Keratinocyte (primary cell): ENCODE measurements at places on chromosomes 7 and 10.

DNA sequence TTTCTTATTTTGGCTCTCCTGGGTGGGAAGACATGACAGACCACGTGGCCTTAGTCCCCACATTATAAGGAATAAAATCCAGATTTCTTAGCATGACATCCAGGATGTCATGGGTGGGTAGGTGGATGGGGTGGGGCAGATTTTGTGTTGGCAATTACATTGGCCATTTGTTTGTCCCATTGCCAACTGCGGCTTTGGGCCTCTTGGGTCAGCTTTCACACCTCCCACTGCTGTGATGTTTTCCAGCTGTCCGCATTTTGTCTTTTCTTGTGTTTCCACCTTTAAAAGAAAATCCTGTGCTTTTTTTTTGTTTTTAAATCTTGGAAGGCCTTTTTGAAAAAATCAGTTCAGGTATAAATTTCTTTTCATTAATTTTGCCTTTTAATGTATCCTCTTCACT is 237.0 kb downstream of the SDK1 start:
- no peak for DNase-seq

DNA sequence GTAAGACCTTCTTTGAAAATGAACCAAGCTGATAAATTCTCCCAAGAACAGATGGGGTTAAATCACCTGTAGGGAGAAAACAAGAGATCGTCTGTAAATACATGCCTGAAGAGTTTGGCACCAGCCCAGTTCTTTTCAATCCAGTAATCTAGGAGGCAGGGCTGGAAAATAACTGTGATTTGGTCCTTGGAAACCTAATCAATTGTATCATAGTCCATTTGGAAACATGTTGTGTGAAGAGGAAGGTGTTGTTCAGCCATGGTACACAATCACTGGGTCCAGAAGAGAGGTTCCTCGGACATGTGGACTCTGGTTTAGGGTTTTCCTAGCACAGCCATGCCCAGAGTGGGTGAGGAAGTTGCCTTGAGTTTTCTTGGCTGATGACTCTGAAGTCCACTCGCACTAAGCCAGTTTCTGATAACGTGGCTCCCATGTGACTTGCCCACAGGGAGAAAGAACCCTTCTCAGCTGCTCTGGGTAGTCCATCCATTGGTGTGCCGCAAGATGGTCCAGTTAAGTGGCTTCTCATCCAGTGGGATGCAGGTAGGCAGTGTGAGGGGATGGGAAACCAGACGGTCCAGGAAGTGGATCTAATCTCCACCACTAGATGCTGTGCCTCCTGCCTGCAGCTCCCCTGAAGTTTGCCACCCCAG is 5.1 kb downstream of the BLNK start:
- no peak for DNase-seq

DNA sequence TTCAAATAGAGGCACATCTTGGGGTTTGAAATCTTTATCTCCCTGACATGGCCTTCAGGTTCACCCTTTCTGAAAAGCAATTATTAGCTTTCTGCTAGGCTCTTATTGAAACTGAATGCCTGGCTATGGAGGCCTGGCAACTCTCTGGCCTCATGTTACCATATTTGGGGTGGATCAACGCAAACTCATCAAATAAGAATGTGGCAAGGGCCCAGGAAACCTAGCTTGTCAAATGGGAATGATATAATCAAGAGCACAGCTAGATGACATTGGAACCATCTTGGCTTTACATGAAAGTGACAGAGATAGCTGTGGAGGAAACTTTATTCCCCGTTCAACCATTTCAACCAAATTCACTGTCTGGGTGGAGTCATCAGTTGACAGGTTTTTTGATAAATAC is 202.8 kb upstream of the SMIM30 start:
- DNase-seq, result no peak

DNA sequence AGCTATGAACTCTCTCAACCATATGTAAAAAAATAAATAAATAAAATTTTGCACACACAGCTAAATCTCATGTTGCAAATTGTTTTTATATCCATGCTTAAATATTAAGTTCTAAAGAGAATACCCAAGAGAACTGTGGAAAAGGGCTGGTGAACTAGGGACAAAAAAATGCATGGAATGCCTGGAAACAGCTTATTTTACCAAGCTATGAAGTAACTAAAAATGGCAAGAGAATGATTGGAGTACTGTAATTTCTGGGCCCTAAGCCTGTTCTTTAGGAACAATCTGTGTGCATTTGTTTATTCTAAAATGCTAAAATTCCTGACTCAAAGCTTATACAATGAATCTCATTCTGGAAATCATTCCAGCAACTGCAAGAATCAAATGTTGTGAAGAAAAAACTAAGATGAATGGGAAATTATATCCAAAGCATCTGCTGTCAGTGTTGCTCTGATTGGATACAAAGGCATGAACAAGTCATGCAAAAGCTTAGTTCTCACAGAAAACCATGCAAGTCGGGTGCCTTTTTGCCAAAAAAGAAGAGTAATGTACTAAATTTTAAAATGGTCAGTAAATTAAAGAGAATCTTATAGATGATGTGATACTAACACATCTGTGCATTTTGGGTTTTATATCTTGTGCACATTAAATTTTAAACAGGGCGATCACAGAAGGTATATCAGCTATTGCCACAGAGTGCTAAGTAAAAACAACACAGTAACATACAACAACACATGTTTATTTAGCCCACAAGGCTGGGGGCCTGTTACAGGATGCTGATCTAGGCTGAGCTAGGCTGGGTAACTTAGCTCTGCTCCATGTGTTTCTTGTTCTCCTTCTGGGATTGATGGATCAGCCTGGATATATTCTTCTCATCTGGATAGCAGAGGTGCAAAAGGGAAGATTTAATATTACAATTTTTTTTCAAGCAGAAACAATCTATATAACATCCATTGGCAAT is 453.5 kb upstream of the SEMA3A start:
- no peak for DNase-seq

DNA sequence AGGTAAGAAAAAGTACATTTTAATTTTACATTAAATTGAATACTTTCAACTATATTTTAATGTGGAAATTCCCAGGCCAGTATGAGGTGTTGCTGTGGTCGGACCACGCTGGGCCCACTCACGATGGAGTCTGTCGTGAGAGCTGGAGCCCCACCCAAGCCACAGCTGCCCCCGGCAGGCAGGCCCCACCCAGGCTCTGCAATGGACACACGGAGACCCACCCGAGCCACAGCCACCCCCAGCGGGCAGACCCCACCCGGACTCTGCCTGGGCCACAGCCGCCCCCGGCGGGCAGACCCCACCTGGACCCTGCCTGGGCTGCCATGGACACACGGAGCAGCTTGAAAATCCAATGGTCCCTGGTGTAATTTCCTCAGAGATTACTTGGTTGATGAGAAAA is 141.3 kb downstream of the PTPRN2 start:
- no peak for DNase-seq

- no peak for DNase-seq
Measured at GRCh38 chr7:44882899-44883298, 2.4 kb downstream of the PURB start.

DNA sequence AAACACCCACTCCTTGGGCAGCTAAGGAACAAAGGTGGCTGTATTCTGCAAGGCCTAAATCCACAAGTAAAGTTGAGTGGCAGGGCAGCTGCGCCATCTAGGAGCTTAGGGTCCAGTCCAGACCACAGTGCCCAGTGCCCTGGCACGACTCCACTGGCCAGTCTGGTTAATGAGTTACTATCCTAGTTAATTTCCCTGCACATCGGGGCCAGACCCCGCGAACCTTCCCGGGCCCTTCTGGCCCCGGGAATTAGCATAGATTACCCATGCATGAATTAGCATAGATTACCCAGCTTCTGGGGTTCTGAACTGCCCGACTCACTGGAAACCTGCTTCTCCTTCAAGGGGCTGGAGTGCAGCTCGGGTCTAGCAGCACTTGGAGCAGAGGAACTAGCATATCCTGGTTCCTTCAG is 3.2 kb upstream of the EMX2 start:
- DNase-seq, result no peak
